NK-92 treated with Interleukin-12 subunit alpha and Interleukin-12 subunit beta, amount 100 ng/mL, for 24 hours (cell line): ENCODE measurements at places on chromosomes 3 and 15.

GRCh38 chr15:89379251-89379695 is 44.6 kb upstream of the POLG start:
- DNase-seq = no peak

GRCh38 chr3:192409201-192409837 is 318.0 kb downstream of the FGF12 start:
- DNase-seq = no peak

DNA sequence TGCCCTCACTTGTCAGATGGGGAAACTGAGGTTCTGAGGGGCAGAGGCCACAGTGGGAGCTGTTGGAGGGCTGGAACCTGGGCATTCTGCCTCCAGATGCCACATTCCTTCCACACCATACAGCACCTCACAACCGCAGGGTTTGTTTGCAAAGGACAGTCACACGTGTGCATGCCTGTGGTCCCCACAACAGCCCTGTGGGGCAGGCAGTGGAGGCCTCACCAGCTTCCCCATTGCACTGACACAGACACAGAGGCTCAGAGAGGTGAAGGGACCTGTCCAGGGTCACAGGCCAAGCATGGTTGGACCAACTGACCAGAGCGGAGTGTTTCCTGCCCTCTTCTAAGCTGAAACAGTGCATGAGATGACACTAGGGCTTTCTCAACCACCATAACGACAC is 75.2 kb upstream of the SEC13 start:
- no peak for DNase-seq

GRCh38 chr3:75342425-75342824 is 321.7 kb upstream of the FRG2C start:
- no peak for DNase-seq

DNA sequence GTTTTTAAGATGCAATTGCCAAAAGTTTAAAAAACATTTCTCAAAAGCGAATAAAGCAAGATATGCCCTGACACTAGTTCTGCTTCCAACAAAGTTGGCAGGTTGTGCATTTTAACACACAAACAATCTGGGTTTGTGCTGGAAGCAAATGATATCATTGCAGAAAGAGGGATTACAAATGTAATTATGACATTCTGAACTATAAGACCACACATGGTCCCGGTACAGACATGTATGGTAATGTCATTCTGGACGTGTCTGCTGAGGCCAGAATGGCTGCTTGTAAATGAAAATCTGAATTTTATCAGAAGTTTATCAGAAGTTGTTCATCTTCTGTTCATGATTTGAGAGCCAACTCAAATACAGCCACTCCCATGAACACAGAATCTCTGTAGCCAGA is 10.7 kb downstream of the TMC3 start:
- no peak for DNase-seq

- DNase-seq = no peak
Observed at GRCh38 chr15:82539691-82540054, 584 bp downstream of the RPS17 start.

DNA sequence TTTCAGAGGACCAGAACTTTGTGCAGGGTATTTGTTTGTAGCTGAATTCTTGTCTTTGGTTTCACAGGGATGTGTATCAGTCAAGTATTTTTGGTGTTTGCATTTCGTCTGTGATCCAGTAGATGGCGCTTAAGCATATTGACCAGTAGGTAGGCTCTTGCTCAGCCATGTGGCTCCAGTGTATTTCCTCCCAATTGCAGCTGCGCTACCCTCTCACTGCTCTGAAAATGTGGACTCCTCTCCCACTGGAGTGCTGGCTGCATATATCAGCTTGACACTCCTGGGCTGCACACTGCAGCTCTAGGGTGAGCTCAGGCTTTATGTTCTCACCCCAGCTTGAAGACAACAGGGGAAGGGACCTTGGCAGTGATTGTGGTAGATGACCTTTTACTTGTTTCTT is 1264.3 kb upstream of the ALCAM start:
- no peak for DNase-seq

- DNase-seq = no peak
Observed at GRCh38 chr3:99909714-99910495, 92.2 kb downstream of the CMSS1 start.

- DNase-seq = no peak
Observed at GRCh38 chr15:44340410-44340809, 51.9 kb downstream of the GOLM2 start.
